ENCODE measurements at places on chromosomes 3 and 15. TPM values are rescaled to one million over a fixed set of nuclear protein-coding genes. Genes with fewer than 3 reads are reported as not detected.

Gene RTP4
- 2.4 TPM for total RNA-seq

DNA sequence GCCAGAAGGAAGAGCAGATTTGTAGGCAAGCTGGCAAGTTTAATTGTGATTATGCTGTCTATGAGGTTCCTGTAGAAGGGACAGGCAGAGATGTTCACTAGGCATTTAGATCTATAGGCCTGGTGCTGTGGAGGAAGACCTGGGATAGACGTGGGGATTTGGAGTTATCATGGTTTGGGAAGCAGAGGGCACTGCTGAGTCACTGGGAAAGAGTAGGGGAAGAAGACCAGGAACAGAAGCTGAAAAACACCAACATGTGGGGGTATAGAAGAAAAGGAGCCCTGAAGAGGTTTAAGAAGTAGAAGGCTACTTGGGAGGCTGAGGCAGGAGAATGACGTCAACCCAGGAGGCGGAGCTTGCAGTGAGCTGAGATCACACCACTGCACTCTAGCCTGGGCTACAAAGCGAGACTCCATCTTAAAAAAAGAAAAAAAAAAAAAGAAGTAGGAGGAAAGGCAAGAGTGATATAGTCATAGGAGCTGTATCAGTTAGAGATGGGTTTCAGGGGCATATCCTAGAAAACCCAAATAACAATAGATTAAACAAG, 19.3 kb downstream of the GRK7 start:
- DNase-seq: no peak

DNA sequence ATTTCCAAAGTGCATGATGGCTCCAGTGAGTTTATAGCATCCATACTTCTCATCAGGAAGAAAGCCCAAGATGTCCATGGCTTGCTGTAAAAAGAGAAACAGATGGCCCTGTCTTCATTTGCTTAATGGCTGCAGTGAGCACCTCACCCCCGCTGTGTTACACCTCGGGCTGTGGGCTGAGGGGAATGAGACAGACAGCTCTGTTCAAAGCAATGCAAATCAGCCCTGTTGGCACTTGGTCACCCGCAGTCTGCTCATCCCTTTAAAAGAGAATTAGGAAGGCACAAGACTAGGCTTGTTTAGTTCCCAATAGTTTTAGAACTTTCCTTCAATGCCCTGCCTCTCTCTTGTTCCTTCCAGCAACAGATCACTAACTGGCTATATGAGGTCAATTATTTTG, 25.2 kb downstream of the MYH15 start:
- no peak for DNase-seq

DNA sequence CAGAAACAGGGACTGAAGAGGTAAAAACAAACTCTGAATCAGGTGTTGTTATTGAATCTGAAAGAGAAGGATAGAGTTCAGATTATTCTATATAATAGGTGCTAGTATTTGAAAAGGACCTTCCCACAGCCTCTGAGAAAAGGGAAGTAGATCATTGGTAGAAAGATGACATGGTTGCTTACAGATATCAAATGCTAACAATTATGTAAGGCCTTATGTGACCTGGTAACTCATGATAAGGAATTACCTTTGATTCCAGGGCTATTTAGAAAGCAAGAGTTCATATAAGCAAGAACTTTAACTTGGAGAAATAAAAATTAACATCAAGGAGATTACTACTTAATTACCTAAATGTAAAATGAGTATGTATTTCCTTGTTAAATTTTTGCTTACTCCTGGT, 7.6 kb downstream of the SLC27A2 start:
- no peak for DNase-seq

DNA sequence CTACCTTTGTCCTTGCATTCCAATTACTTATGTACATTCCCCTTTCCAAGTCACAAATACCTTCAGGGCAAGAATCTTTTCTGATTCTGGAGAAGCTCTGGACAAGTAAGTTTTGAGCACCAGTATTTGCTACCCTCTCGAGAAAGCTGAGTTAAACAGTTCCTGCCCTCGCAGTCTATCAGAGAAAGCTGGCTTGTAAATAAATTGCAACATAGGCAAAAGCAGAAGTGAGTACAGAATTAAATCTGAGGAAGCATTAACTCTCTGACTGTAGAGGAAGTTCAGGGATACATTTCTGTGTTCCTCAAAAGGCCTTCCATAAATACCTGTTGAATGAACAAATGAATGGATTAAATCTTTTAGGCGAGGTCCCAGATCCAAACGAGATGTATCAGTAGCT, 1.2 kb downstream of the OSBPL11 start:
- no peak for DNase-seq

Gene SERINC4
- 0.20 TPM for total RNA-seq

GRCh38 chr3:114454551-114455251, 160.9 kb downstream of the TIGIT start:
- DNase-seq: peak; percentile 5

Measured in CD8-positive, alpha-beta memory T cell (primary cell).